Mucosa of descending colon (tissue), 3 donors: ENCODE measurements at places on chromosomes 11 and 22. TPM values are rescaled to one million over a fixed set of nuclear protein-coding genes. Genes with fewer than 3 reads are reported as not detected.

- DNase-seq: no peak
Observed at GRCh38 chr22:32746732-32747131, 54.8 kb upstream of the TIMP3 start.

- no peak for DNase-seq
Observed at GRCh38 chr11:8615291-8616032, 21.4 kb upstream of the STK33 start.

GRCh38 chr22:47390026-47390970 lies 627.8 kb downstream of the TBC1D22A start:
- no peak for DNase-seq

SMTNL1 gene
- total RNA-seq: not detected

GRCh38 chr22:39024519-39025308 lies 3.8 kb downstream of the APOBEC3D start:
- no peak for DNase-seq

DNA sequence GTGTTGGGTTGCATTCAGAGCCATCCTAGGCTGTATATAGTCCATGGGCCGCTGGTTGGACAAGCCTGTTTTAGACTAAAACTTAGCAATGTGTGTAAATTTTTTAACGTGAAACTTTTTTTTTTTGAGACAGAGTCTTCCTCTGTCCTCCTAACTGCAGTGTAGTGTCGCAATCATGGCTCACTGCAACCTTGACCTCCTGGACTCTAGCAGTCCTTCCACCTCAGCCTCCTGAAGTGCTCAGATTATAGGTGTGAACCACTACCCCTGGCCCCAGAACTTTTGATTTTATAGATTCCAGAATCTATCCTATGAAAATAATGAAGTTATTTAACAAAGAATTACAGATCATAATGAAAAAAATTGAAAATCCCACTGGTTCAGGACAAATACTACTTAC lies 29.9 kb upstream of the PANX2 start:
- DNase-seq: no peak

DNA sequence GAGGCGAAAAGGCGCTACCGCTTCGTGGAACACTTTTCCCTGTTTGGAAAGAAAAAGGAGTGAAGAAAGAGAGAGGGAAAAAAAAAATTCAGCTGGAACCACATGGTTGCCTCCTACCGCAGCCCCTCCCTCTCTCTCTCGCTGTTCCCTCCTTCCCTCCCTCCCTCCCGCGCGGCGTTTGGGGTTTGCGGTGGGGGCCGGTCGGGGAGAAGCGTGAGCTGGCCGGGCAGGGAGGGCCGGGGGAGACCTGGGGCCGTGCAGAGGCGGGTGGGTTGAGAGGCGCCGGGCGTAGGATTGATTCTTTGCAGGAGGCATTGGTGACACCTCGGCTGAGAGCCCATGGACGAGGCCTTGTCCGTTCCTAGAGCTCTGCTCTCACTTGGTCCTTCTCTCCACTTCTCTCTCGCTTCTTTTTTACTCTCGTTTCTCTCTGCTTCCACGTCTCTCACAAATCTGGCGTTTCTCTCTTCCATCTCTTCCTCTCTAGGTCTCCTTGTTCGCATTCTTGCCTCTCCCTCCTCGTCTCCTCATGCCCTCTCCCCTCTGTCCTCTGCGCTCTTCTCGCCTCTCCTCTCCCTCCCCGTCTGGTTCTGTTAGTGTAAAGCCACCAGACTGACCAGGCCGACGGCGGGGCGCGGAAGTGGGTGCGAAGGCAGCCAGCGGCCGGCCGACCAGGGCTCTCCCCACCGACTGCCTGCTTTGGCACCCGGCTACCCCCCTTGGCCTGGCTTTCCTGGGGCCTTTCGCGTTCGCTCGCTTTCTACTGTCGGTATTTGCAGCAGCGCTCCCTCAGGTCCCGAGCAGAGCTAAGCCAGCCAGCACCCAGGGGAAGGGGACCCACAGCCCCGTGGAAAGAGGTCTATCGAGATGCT lies at the start of gene CLMP:
Gene CLMP (minus strand): TSS at position 61 of the 872 bp plus-strand sequence. CDS start 308 bp downstream, outside the sequence.
- DNase-seq: peak; percentile 67

RASD2 gene
- 34.0 TPM for total RNA-seq

APOBEC3F gene
- 8.8 TPM for total RNA-seq

SLCO2B1 gene
- total RNA-seq: 93.0 TPM

DNA sequence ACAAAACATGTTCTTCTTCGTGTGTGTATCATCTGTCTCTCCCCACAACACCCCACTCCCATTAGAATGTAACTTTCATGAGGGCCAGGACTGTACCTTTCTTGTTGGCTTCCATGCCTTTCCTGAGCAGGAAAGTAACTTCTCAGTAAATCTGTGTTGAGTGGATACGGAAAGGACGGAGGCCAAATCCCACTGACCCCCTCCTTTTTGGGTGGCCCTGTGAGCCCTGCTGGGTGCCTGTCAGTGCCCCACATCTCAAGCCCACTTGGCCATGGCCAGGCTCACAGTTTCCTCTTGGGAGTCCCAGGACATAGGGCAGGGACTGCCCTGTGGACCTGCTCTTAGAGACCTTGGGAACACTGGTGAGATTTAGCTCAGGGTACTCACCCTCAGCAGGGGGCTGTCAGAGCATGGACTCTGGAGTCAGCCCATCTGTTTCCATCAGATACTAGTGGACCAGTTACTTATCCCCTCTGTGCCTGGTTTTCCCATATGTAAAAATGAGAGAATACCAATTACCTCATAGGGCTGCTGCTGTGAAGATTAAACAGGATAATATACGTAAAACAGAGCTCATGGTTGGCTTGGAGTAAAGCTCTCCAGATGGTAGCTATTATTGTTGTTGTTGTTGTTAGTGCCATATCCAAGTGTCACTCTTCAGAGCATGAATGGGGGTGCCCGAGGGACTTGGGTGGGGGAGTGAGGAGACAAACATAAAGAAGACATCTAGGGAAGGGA lies 1.0 kb upstream of the C11orf96 start:
- no peak for DNase-seq

GRCh38 chr11:11976481-11977127 lies 31.8 kb downstream of the DKK3 start:
- peak; percentile 44 for DNase-seq

GRCh38 chr11:94186342-94187203 lies 57.9 kb downstream of the PANX1 start:
- no peak for DNase-seq

GRCh38 chr22:43441216-43441615 lies 29.4 kb downstream of the MPPED1 start:
- DNase-seq: no peak

DNA sequence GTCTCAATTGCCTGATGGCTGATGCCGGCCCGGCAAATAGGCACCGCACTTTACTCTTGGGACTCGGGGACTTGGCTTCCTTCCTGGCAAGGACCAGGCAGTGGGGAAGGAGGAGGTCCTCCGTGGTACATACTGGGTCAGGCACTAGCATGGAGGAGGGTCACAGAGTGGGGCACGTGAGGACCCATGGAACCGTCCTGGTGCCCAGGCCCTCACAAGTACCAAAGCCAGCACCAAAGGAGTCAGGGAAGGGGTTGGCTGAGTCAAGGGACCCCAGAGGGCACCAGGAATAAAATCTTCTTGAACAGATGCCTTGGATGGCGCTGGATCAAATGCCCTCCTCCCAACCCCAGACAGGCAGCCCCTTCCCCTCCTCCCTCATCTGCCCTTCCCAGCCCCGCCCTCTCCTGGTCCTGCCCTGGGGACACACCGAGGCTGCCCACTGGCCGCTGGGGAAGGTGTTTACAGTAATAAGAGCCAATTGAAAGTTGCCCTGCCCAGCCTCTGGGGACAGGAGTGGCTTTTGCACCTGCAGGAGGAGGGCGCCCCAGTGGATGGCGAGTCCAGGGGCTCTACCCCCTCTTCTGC lies 5.6 kb upstream of the CARNS1 start:
- peak; percentile 73 for DNase-seq

MS4A12 gene
- total RNA-seq: 411 TPM

LDHAL6A gene
- not detected for total RNA-seq

- peak; percentile 86 for DNase-seq
Observed at GRCh38 chr11:59615120-59615636, 396 bp downstream of the OSBP start.

DNA sequence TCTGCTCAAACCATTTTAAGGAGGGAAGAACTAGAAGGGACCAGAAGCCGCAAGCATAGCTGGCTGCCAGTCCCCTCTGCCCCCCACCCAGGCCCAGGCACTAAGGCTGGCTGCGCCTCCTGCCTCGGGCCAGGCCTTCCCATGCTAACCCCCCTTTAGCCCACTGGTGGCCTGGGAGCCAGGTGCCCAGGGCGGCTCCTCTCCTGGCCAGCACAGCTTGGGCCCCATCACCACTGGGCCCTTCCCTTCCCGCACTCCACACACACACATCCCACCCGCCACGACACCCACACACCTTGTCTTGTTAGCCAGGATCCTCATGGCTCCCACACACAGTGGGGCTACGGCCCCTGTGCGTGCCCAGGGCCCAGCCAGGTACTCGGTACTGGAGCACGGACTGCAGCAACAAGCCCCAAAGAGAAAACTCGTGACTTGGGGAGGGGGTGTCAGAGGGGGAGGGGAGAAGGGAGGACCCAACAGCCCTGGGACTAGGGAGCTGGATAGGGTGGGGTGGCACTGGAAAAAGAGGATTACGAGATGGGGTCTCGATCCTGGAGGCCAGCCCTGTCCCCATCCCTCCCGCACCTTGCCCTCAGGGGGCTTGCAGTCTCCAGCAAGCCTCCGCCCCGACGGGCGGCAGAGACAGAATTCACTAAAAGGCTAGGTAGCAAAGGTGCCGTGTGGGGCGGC lies 16.0 kb downstream of the BCL9L start:
- peak; percentile 42 for DNase-seq

DNA sequence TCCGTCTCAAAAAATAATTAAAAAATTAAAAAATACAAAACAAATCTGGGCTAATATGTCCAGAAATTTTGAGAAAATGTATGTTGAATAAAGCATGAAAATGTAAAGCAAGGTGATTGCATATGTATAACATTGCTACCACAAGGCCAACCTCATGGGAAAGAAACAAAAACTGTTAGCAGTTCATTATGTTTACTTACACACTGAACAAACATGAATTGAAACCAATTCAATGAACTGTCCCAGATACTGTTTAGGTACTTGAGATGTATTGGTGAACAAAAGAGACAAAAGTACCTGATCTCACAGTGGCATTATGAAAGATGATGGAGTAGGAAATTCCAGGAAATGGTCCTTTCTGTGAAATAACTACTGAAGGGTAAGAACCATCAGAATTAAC lies 43.8 kb upstream of the IGLL5 start:
- no peak for DNase-seq
